ENCODE measurements at places on chromosomes 2 and 18. TPM values are rescaled to one million over a fixed set of nuclear protein-coding genes. Genes with fewer than 3 reads are reported as not detected.

- no peak for DNase-seq
Measured at GRCh38 chr18:23828426-23828825, 139.2 kb downstream of the LAMA3 start.

- no peak for DNase-seq
Measured at GRCh38 chr2:20180676-20181648, 44.0 kb downstream of the SDC1 start.

DNA sequence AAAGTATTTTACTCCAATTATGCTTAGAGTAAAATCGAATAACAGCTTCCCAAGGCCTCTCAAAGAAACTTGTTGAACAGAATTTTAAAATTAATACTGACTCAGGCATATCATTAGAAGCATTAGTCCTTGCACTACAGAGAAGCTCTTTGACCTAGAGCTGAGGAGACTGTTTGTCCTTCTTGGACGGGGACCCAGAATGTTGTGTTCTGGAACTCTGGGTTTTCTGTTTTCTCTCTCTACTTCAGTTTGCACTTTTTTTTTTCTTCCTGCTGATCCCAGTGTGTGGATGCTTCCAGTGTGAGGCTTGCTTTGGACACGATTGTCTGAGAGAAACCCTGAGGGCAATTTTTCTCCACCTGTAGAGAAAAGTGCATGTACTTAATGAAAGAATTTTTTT is 847.6 kb downstream of the SOCS6 start:
- DNase-seq = no peak

DNA sequence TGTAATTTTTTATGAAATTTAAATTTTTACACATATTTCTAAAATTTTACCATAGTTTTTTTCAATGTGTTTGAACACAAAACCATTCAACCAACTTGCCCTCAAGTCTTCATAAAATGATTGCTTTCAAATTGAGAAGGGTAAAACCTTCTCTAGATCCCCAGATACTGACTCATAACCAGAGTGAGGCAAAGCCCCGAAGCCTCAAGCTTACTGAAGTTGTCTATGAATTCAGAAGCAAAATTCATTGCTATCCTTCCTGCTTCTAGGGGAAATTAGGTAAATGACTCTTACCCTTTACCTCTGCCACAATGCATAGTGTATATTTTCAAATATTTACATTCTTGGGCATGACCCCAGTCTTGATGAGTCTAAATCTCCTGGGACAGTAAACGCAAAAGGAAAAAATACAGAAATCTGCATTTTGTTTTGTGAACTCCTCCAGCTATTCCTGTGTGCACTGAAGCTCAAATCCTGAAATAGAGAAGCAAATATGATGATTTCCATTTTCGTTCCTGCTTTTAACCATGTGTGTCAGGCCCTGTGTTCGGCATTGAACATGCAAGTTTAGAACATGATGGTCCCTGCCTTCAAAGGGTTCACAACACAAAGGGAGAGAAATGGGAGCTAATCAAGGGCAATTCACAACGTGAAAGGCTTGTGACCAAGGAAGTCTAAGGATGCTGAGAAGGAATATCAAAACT is 246.3 kb downstream of the SUCLG1 start:
- no peak for DNase-seq

GRCh38 chr2:26274058-26274613 is 29.4 kb downstream of the HADHB start:
- DNase-seq = no peak

GRCh38 chr18:11324956-11325882 is 175.8 kb upstream of the PIEZO2 start:
- no peak for DNase-seq

DNA sequence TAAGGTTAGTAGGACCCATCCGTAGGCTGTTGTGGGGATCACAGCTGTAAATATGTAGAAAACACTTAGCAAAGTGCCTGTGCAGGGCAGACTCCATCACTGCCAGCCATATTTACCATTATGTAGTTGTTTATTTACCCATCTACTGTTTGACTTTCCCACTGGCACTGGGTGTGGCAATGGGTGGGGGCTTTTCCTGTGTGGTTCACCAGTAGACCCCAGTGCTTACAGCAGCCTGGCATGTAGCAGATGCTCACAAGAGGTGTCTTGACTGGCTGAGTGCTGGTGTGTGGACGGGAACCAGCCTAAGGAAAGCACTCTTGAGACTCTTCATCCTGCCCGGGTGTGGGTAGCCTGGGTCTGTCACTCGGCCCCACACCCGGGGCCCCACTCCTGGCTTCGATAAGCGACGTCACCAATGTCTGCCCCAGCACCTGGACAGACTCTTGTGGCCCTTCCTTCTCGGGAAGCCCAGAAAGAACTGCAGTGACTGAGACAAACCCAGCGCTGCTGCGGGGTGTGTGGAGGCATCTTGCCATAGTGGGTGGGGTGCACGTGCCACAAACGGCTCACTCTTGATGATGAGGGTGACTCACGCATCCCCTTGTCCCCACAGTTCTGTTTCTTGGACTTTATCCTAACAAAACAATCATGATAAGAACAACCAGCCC is 78.3 kb downstream of the HDAC4 start:
- peak; percentile 4 for DNase-seq

- DNase-seq = no peak
Measured at GRCh38 chr2:166088634-166089033, 39.2 kb downstream of the SCN1A start.

GRCh38 chr2:72276356-72276755 is 128.7 kb upstream of the CYP26B1 start:
- DNase-seq = no peak

DNA sequence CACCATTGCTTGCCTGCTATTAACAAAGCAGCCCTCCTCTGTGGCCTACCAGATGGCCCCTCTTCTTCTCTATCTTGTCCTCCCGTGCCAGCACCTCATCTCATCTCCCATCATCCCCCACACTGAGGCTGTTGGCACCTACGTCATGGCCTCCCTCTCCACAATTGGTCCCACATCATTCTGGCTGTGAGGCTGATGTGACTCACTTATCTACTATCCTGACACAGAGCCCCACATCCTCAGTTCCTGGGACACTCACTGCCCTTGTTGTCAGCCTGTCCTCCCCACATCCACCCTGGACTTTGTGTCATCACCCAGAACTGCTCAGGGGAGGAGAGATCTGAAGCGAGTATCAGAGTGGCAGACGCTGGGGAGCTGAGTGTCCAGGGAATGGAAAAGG is 102.9 kb downstream of the MRO start:
- no peak for DNase-seq

GRCh38 chr2:147698166-147698565 is 146.7 kb upstream of the ACVR2A start:
- no peak for DNase-seq

GRCh38 chr18:76838182-76838581 is 15.8 kb downstream of the ZNF236 start:
- DNase-seq = no peak

DNA sequence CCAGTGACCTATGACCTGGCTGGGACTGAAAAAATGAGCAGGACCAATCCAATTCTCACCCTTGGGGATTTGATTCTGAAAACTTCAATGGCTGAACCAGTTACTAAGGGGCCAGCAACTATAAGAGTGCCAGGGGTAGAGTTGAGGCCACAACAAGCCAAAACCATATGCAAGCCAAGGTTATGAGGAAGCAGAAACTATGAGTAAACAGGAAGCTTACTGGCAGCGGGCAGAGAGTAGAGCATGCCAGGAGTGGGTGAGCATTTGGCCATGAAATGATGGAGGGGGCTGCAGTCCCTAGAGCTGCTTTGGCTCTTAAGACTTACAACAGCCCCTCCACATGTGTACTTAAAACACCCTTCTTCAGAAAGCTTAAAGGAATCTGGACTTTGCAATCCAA is 82.4 kb downstream of the RBMS1 start:
- DNase-seq = no peak

GRCh38 chr2:236781933-236782816 is 212.6 kb downstream of the ACKR3 start:
- no peak for DNase-seq

DNA sequence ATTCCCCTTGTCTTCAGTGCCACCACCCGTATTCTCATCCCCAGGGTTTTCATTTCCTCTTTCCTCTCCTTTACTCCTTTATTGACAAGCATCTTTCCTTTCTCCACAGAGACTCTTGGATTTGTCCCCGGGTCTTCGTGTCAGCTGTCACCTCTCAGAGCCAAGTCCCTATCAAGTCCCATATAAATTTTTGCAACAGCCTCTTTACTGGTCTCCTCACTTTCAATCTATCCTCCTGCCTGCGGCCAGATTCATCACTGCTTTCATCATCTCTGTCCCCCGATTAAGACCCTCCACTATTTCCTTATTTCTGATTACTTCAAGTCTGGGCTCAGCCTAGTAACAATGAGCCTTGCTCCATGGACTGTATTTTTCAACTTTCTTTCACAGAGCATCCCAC is 113.8 kb downstream of the CTAGE1 start:
- no peak for DNase-seq

GRCh38 chr2:99944019-99944418 is 198.4 kb downstream of the AFF3 start:
- DNase-seq = no peak

DNA sequence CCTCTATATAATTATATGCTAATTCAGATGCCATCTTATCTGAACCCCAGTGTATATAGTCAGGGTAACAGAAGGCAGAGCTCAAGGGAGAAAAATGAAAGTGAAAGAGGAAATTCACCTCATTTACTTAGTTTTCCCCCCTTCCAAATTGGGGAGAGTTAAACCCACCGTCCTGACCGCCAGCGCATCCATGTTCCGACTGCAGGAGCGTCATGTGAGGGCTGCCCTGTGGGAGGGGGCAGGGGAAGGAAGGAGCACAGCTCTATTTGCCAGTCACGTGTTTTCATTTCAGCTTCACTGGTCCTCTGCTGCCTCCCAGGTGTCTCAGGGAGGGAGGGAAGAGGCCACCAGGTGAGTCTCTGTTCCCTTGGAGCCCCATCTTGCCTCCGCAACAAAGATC is 13.2 kb downstream of the CNNM4 start:
- no peak for DNase-seq

The GALNT5 gene
- not detected for polyA plus RNA-seq

The LCT gene
- not detected for polyA plus RNA-seq

The UGP2 gene
- polyA plus RNA-seq = 139 TPM

The ZSWIM2 gene
- polyA plus RNA-seq = not detected

The SERPINB13 gene
- polyA plus RNA-seq = not detected

The FEV gene
- polyA plus RNA-seq = not detected

The CLIP4 gene
- 11.2 TPM for polyA plus RNA-seq

The IL36G gene
- not detected for polyA plus RNA-seq

The FBLN7 gene
- 0.74 TPM for polyA plus RNA-seq

The TCF7L1 gene
- 4.7 TPM for polyA plus RNA-seq
